ENCODE measurements at places on chromosomes 7 and 10. TPM values are rescaled to one million over a fixed set of nuclear protein-coding genes. Genes with fewer than 3 reads are reported as not detected.

Gene TMEM168
- 36.7 TPM for total RNA-seq

Gene ITIH5
- 407 TPM for total RNA-seq

Gene CRHR2
- 0.15 TPM for total RNA-seq

Gene FGL2
- 62.1 TPM for total RNA-seq

Gene PTER
- total RNA-seq: 18.4 TPM

Gene FZD1
- total RNA-seq: 11.0 TPM

Gene SPRN
- not detected for total RNA-seq

Gene TBC1D12
- total RNA-seq: 27.2 TPM

Gene CTNNA3
- total RNA-seq: 0.33 TPM

Gene PDE1C
- 30.1 TPM for total RNA-seq
